ENCODE measurements at places on chromosomes 12 and 14. TPM values are rescaled to one million over a fixed set of nuclear protein-coding genes. Genes with fewer than 3 reads are reported as not detected.

- no peak for DNase-seq
Measured at GRCh38 chr12:66288121-66288520, 14.2 kb upstream of the HELB start.

GRCh38 chr14:72683787-72684186 lies 210.1 kb downstream of the DPF3 start:
- no peak for DNase-seq

GRCh38 chr12:106358396-106359241 lies 1.1 kb downstream of the POLR3B start:
- DNase-seq: no peak

GRCh38 chr12:9258676-9259075 lies 50.5 kb upstream of the PZP start:
- DNase-seq: no peak

- no peak for DNase-seq
Measured at GRCh38 chr12:5514545-5514944, 82.6 kb downstream of the NTF3 start.

The LHX5 gene
- not detected for total RNA-seq

- DNase-seq: no peak
Measured at GRCh38 chr12:95413576-95413975, 60.4 kb upstream of the METAP2 start.

DNA sequence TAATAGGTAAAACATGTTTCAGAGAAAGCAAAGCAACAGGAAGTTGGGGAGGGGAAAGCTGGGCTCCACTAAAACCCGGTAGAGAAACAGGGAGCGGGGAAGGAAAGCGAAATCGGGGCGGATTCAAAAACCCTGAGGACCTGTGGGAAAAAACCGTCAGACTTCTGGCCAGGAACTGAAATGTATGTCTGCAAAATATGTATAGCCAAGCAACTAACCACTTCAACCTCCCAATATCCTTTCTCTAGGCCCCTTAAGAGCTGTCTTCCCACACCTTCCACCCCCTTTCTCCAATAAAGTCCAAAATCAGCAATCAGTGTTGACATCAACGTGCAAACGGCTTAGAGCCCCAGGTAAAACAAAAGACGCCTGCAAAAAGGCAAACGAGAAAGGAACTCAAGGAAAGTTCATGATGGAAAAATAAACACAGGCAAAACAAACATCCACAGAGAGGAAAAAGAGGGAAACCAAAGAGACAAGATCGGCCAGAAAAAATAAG lies 32.8 kb downstream of the SIX1 start:
- no peak for DNase-seq

DNA sequence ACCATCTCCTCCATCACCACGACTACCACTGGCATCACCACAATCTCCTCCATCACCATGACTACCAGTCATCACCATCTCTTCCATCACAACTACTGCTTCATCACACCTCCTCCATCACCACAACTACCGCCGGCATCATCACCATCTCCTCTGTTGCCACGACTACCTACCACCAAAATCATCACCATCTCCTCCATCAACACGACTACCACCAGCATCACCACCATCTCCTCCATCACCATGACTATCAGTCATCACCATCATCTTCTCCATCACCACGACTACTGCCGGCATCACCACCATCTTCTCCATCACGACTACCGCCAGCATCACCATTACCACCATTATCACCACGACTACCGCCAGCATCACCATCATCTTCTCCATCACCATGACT lies 89.5 kb downstream of the RIMBP2 start:
- DNase-seq: no peak

The PPM1A gene
- total RNA-seq: 15.8 TPM

The ACSM4 gene
- total RNA-seq: not detected

The CLEC1B gene
- not detected for total RNA-seq

- no peak for DNase-seq
Measured at GRCh38 chr14:59293935-59294661, 105.6 kb downstream of the DAAM1 start.

The SDS gene
- not detected for total RNA-seq

- DNase-seq: no peak
Measured at GRCh38 chr12:22461786-22462185, 82.6 kb downstream of the C2CD5 start.

DNA sequence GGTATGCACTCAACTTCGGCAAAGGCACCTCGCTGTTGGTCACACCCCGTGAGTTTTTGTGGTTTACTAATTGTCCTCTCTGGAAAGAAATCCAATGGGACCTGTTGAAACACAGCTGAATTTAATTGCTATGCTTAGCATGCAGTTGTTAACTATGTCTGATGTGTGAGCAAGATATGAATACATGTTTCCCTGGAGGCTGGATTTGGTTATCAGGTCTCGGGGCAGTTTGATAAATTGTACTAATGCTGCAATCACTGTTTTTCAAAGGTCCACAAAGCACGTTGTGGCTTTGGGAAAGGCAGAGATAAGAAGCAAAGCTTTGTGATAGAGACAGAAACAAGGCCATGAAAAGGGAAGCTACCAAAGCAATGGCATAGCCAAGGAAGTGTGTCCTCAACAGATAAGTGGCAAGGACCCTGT lies 91.3 kb downstream of the DAD1 start:
- no peak for DNase-seq

The LALBA gene
- total RNA-seq: not detected

The FGF23 gene
- total RNA-seq: not detected

The SMIM41 gene
- not detected for total RNA-seq

DNA sequence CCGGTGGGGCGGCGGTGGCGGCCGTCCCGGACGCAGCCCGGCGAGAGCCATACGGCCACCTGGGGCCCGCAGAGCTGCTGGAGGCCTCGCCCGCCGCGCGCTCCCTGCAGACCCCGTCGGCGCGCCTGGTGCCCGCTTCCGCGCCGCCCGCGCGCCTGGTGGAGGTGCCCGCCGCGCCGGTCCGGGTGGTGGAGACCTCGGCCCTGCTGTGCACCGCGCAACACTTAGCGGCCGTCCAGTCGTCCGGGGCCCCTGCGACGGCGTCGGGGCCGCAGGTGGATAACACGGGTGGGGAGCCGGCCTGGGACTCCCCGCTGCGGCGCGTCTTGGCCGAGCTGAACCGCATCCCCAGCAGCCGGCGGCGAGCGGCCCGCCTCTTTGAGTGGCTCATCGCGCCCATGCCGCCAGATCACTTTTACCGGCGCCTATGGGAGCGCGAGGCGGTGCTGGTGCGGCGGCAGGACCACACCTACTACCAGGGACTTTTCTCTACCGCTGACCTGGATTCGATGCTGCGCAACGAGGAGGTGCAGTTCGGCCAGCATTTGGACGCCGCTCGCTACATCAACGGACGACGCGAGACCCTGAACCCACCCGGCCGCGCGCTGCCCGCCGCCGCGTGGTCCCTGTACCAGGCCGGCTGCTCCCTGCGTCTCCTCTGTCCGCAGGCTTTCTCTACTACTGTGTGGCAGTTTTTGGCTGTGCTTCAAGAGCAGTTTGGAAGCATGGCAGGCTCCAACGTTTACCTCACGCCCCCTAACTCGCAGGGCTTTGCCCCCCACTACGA lies 716 bp downstream of the RIOX1 start:
- peak; percentile 54 for DNase-seq

GRCh38 chr14:54600717-54601109 lies 33.8 kb downstream of the SAMD4A start:
- DNase-seq: no peak

DNA sequence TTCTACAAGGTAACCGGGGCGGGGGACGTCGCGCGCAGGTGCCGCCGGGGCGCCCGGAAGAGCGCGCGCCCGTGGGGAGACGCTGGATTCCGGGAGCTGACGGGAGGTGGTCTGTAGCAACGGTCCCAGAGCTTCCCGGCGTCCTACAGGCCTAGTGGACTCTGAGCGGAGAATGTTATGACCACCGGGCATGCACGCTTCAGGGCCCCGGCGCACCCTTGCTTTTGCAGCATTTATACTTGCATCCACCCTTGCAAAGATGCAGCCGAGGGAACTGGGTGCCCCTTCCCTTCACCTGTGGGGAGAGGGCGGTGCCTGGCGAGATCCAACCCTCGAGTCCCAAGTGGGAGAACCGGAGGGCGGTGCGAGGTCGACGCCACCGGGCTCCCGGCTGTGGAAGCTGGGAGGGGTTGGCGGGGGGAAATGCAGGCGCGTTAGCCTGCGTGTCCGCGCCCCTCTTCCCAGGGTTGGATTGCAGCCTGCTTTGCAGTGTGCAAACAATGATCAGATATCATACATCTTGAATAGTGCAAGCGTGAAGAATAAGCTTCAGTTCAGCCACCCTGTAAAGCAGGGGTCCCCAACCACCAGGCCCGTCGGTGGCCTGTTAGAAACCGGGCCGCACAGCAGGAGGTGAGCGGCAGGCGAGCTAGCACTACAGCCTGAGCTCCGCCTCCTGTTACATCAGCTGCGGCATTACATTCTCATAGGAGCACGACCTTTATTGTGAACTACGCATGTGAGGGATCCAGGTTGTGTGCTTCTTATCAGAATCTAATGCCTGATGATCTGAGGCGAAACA lies 576 bp downstream of the ERP29 start:
- peak; percentile 85 for DNase-seq

DNA sequence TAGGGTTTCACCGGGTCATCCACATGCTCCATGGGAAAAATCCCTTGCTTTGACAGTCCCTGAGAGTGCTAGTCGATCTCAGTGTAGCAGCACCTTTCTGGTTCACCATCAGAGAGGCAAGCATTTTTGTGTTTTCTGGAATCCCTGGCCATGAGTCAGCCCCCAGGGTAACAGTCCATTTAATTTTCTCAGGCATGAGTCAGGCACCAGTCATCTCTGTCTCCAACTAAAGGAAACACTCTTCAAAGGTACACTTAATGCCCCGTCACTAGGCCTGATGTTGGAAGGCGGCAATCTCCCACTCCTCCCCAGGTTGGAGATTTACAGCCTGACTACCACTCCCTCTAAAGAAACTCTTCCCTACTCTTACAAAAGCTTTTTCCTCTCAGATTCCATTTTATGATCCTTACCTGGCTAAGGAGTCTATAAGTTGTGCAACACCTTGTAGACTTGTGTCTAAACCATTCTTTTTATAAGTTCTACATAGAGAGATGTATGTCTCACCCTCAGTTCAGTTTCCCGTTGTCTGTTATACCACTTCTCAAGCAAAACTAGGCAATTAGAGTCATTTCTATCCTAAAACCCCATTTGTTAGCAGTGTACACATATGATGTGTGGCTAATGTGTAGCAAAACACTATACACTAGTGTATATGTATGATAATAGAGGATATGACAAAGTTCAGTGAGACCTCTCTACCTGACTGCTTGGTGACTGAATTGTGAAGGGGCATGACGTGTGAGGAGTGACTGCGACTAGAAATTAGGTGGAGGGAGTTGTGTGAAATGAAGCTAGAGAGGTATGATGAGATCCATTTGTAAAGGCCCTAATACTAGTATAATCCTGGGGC lies 24.6 kb downstream of the TMEM19 start:
- DNase-seq: peak; percentile 41

The SLCO1B1 gene
- total RNA-seq: 0.36 TPM

The DDX54 gene
- 105 TPM for total RNA-seq

The PLEKHH1 gene
- total RNA-seq: 11.0 TPM

- DNase-seq: no peak
Measured at GRCh38 chr14:96088911-96089310, 49.7 kb downstream of the C14orf132 start.

The ATF7IP gene
- total RNA-seq: 10.4 TPM

The CIDEB gene
- 0.31 TPM for total RNA-seq

DNA sequence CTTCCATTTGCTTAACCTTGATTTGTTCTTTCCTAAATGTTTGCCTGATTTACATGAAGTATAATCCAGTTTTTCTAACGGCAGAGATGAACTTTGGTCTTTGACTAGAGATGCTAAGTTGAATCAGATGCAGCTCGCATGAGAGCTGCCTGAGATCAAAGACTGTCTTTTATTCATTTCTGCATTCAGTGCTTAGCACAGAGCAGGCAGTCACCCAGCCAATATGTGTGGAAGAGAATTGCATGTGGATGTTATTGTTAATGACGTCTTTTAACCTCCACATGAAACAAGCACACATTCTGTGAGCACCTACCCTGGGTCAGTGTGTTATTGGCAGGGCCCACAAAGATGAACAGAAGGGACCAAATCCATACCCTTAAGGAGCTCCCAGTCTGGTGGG lies 99.2 kb downstream of the SLC5A8 start:
- no peak for DNase-seq

DNA sequence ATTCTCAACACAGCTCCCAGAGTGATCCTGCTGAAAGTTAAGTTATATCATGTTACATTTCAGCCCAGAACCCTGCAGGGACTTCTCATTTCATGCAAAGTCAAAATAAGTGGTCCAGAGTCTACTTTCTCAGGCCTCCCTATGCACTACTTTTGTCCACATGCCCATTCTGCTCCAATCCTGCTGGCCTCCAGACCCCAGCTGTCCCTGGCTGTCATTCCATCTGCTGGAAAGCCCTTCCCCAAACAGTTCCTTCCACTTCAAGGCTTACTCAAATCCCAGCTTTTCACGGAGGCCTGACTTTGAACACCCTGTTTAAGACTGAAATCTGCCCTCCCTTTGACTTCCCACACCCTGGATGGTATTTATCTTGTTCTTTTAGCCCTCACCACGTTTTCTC lies 109.8 kb upstream of the DNM1L start:
- DNase-seq: no peak

GRCh38 chr12:108745641-108746040 lies 14.3 kb upstream of the CORO1C start:
- no peak for DNase-seq

- DNase-seq: peak; percentile 28
Measured at GRCh38 chr14:65286443-65286842, 126.1 kb upstream of the FUT8 start.

All from HT-29 (cell line).